SHP77 treated with DMSO at 0.1 percent for 48 hours (cell line): ENCODE measurements at places on chromosomes 5 and 9.

DNA sequence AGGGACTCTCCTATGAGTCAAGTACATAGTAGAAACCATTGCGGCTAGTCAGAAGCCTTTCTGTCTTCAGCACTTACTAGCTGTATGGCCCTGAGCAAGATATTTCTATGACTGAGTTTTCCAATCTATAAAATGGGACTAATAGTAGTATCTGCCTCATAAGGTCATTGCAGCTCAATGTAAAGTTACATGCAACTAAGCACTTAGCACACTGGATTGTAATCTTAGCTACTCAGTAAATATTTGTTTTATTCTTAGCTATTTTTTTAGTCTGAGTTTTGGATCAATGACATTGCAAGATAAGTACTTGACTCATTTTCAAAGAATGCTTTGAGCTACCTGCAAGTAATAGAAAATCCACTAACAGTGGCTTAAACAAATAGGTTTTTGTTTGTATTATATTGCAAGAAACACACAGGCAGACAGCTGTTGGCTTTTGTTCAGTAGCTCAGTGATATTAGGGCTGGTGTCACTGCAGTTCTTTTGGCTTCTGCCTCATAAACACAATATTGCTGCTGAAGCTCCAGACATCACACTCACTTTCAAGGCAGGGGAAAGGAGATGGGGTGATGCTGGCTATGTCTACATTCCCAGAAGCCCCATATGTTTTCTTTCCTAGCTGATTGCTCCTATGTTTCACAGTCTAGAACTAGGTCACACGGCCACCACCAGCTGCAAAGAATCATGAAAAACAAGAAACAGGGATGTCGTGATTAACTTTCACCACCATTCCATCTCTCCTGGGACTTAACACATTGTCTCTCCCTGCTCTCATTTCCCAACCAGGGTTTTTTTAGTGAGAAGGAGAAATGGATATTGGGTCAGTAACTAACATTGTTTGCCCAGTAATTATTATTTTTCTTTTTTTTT lies 26.9 kb upstream of the FAT2 start:
- DNase-seq, result no peak

GRCh38 chr5:170885256-170885655 lies 23.4 kb downstream of the RANBP17 start:
- DNase-seq, result no peak

DNA sequence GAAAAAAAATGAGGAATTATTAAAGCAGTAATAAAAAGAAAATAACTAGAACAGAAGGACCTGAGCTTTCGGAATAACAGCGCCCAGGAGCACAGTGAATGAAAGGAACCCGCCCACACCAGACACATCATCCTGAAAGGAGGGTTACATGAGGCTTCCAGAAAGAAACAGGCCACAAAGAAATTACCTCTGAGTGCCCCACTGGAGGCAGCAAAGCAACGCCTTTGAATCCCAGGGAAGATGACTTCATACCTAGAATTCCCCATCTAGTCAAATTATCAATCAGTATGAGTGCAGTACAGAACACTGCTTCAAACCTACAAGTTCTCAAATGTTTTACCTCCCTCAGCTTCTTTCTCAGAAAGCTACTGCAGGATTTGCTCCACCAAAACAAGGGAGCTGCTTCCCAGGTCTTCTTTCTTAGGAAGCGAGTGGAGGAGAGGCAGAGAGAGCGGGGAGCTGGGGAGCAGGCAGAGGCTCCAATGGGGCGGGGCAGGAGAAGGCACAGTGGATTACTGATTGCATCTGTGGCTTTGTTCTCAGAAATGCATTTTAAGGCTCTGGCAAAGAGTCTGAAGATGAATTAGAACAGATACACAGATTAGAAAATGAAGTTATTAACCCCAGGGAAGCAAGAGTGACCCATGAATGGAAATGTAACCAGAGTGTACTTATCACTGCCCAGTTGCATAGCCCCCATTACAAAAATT lies 87.1 kb downstream of the SEMA4D start:
- no peak for DNase-seq

DNA sequence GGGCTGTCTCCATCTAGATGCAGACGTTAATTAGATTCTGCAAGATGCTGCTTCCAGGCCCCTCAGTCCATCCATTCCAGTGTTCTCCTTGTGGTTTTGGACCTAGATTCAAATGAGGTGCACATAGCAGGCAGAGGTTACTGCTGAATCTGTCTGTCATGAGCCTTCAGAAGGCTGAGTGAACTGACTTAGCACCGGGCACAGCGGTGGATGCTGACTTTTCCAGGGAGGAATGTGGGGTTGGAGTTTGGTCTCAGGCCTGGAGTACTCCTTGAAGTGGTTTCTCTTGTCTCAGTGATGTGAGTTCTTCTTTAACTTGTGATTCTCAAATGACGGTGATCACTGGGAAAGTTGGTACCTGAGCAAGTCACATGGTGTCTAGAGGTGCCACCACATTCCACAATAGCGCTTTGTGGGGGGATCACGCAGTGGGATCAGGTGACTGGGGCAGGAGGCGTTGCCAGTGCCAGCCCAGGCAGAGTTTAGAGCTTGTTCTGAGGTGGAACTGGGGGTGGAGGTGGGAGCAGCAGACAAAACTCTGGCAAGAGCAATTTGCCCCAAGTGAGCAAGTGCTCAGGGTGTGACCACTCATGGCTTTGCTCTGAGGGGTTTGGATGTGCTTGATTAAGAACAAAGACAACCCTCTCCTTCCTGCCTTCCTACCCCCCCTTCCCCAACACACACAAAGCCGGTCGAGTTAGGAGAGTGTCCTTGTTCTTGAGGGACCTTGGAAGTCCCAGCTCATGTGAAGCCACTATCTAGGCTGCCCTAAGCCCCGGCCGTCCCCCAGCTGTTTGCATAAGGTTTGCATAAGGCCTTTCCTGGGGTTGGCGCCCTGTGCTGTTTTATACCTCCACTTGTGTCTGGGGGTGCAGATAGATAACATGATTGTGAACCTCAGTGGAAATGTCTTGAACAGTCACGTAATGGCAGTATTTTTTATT lies 25.1 kb downstream of the JADE2 start:
- no peak for DNase-seq

DNA sequence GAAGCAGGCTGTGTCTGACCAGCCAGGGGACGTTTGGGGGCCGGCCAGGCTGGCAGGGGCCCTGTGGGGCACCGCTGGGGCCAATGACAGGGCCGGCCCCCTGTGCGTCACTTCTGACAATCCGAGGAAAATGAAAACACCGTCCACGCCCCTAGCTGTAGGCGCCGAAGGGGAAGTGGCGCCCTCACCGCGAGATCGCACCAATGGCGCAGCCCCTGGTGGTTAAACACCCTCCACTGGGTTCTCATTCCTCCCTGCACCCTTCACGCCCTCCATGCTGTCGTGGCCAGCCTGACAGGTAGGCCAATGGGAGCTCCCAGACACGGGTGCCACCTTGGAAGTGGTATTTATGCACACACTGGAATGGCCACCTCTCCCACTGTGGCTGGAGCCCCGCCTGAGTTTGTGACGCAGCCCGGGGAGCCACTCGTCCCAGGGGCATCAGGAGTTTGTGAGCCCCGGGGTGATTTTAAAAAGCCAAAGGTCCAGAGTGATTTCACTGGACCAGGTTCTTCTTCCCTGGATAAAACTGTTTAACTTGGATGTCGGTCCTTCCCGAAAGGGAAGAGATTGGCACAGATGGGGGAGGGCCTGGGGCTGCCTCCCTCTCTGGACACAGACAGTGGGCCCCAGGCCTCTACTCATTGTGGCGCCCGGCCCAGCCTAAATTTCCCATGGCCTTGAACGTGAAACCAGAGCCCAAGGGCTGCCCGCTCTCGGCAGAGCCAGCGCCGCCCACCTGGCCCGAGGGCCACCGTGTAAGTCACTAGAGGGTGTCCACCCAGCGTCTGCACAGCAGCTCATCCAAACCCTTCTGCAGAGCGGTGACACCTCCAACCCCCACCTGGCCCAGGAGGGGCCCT lies 49.7 kb downstream of the NKD2 start:
- DNase-seq, result no peak

GRCh38 chr5:160311491-160312133 lies 752 bp downstream of the CCNJL start:
- DNase-seq, result no peak

GRCh38 chr5:54861212-54861894 lies 124.0 kb downstream of the ESM1 start:
- no peak for DNase-seq

- DNase-seq, result no peak
These were observed 174.5 kb downstream of the C5orf15 start for GRCh38 chr5:133793756-133794465.

GRCh38 chr9:72891043-72891442 lies 61.8 kb downstream of the ALDH1A1 start:
- DNase-seq, result no peak

- no peak for DNase-seq
These were observed 452.1 kb upstream of the PTPRD start for GRCh38 chr9:11064909-11065308.

DNA sequence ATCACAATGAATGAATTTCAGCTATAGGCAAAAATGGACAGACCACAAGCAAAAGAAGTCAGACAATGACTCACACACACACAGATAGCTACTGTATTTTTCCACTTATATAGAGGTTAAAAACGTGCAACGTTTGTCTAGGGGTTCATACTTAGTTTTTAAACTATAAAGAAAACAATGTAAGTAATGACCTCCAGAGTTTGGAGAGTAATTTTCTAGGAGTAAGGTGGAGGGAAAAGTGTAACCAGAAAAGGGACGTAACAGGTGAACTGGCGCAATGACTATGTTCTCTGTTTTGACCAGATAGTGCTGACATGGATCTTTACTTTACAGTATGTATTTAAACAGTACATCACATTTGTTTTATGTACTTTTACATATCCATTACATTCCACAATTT lies 51.1 kb downstream of the FNIP1 start:
- DNase-seq, result no peak

DNA sequence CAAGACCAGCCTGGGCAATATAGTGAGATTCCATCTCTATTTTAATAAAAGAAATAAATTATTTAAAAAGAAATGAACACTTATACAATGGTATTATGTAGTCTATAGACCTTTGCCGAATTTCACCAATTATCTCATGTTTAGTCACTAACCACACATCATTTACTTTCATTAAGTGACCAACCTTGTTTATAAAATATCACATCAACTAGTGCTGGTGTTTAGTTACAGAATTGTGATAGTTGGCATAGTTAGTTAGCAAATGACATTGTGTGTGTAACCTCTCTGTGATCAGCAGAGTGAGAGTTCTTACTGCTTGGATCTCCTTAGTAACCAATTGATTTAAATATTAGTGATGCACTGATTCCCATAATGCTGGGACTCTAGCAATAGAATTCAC lies 71.8 kb downstream of the PRR16 start:
- DNase-seq, result no peak

DNA sequence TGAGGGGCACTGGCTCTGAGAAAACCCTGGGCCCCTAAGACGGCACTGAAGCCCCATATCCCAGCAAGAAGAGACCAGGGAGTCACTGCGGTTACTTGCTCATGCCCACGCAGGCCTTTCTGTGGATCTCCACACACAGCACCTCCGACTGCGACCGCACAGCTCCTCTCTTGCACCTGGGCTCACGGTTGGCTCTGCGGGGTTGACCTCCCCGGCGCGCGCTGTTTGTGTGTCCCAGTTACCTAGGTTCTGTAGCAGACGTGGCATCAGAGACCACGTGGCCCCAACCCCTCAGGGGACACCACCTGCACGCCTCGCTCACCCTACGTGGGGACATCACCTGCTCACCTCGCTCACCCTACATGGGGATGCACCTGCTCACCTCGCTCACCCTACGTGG lies 12.7 kb downstream of the LPCAT1 start:
- no peak for DNase-seq

- no peak for DNase-seq
These were observed 9.3 kb upstream of the SHC3 start for GRCh38 chr9:89187950-89188349.

DNA sequence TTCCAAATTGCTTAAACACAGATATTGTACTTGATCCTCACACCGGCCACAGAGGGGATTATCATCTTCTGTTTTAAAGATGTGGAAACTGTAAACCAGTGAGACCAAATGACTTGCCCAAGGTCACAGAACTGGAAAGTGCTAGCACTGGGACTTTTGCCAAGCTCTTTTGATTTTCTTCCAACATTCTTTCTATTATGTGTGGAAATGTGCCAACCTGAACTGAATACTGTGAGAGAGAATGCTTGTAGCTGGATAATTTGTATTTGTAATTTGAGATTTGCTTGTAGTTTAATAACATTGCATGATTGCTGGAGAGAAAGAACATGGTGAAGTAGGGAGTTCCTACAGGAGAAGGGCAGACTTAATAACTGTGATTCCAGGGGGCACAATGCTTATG lies 977.9 kb upstream of the NUDT12 start:
- no peak for DNase-seq

DNA sequence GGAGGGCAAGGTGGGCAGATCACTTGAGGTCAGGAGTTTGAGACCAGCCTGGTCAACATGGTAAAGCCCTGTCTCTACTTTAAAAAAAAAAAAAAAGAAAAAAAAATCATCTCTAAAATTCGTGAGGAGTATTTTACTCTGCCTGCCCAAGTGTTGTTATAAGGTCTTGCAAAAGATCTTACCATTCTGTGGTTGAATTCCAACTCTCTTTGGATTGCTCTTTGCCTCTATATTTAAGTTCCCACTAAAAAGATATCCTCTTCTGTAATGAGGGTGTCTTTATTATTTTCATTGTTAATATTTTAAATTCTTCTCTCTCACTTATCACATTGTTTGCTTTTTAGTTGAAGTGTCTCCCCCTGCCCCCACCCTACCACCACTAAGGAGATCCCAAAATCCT lies 33.4 kb downstream of the CREBRF start:
- DNase-seq, result no peak

GRCh38 chr5:149586708-149587318 lies 5.5 kb downstream of the ARHGEF37 start:
- DNase-seq, result no peak

GRCh38 chr5:101751105-101751504 lies 545.0 kb downstream of the SLCO4C1 start:
- no peak for DNase-seq

DNA sequence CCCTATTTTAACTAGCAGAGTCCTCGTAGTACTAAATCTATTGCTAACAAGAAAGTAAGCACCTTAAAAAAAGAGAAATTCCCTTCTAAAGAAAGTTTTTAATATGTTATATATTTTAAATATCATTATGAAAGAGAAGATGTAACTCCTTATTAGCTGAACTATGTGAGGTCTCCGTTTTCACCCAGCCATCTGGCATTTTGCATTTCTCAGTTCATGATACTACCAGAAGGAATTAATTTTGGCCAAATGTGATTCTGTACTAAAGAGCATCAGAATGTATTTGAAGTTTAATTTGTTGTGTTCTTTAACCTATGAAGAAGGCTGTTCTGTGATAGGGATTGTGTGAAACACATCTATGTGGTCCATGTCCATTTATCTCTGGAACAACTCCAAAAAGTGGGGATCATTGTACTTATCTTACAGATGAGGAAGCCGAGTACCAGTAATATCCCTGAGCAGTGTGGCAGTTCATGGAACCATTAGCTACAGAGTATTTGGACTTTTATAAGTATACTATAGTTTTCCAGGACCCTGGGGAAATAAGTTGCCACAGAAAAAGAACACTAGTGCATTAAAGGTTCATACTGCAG lies 29.8 kb downstream of the TNFAIP8 start:
- no peak for DNase-seq

GRCh38 chr5:132677682-132678400 lies 4.1 kb downstream of the IL4 start:
- no peak for DNase-seq

GRCh38 chr5:65086234-65086890 lies 317.6 kb downstream of the CWC27 start:
- DNase-seq, result no peak
